ENCODE measurements at places on chromosomes 3 and 15. TPM values are rescaled to one million over a fixed set of nuclear protein-coding genes. Genes with fewer than 3 reads are reported as not detected.

DNA sequence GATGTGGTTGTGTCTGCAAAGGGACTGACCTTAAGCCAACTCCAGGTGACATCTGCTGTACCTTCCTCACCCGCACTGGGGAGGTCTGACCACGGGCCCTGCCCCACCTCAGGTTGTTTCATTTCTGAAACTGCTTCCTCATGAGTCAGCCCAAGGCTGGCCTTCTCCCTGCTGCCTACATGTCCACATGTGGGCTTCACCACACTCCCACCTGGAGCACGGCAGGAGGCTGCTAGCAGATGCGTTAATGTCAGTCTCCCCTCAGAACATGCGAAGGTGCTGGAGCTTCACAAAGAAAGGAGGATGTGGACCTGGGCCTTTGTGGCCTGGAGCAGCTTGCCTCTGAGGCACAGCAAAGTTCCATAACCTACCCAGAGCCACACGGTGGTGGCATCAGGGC is 69.4 kb upstream of the PLXNA1 start:
- DNase-seq, result peak; percentile 10

GRCh38 chr3:66413151-66413751 is 87.6 kb downstream of the LRIG1 start:
- no peak for DNase-seq

GRCh38 chr3:143351895-143352608 is 232.5 kb downstream of the CHST2 start:
- no peak for DNase-seq

GRCh38 chr3:13087320-13087990 is 14.2 kb upstream of the IQSEC1 start:
- DNase-seq, result no peak

DNA sequence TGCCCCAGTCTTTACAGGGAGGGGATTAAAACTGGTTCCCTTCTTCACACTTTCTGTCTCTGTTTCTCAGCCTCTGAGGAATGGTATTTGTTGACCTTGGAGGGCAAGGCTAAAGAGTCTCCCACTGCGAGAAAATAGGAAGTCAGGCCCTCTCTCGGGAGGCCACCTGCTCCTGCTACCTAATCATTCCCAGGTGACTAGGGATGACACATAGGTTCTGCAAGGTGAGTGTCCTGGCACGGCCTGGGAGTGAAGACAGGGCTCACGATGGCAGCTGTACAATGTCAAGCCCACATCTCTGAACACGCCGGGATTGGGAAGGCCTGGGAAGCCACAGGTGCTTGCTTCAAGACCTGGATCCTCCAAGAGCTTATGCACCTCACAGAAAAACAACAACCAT is 314.2 kb downstream of the NTRK3 start:
- DNase-seq, result no peak

GRCh38 chr3:160163229-160163878 is 61.9 kb upstream of the C3orf80 start:
- no peak for DNase-seq

GRCh38 chr15:58453931-58454793 is 22.4 kb downstream of the LIPC start:
- DNase-seq, result no peak

- no peak for DNase-seq
Observed at GRCh38 chr3:71055257-71056001, 528.1 kb downstream of the FOXP1 start.

DNA sequence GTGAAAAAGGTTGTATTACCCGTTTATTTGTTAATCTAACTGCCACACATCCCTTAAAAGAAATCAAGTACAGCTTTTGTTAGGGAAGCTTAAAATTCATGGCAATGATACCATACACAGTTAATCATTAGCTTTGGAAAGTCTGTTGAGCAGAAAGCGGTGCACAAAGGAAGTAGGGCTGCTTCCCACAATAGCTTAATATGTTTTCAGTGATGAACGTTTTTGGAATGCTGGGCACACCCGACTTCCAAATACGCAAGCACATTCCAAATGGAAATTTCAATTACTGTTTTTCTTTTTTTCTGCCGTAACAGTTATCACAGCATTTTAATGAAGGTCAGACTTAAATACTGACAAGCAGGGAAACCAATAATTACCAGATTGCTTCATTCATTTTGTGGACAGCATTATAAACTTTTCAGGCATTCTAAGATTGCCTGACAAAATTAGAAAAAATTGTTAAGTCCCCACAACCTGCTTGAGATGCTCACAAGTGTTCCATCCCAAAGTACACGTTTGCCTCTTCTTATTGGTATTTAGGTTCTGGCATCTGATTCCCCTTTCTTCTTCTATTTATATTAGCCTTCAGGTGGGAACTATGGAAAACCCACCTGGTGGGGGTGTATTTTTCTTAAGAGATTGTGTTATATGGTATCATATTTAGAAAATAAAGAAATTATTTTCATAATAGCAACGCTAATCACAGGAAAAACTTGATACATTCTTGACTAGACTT is 1.1 kb upstream of the ECT2 start:
- DNase-seq, result no peak

DNA sequence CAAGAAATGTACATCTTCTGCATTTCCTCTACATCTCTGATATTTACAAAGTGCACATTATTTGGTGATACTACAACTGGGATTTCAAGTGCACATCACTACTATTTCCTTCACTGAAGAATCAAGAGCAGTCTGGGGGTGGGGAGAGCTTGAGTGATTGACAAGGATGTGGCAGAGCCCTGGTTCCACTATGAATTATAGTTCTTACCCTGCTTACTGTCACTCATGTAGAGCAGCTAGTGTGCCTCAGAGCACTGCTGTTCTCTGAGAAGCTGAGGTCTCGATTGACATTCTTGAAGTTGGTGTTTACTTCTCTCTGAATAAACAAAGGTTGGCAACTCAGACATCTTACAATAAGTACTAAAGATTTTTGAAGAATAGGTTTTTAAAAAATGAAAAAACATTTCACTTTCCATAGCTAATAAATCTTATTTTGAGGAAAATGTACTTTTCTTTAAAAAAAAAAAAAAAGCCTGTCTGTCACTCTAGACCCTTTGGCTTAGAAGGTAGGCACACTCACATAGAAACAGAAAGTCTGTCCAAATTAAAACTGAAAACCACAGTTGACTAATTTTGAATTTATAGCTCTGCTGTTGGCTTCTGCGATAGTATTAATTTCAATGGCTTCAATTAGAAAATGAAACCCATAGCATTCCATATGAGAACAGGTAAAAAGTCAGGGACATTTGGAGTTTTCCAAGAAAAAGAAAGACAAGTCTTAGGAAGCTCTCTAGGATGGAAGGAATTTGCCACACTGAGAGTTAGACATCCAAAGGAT is 5.6 kb downstream of the GREM1 start:
- no peak for DNase-seq

DNA sequence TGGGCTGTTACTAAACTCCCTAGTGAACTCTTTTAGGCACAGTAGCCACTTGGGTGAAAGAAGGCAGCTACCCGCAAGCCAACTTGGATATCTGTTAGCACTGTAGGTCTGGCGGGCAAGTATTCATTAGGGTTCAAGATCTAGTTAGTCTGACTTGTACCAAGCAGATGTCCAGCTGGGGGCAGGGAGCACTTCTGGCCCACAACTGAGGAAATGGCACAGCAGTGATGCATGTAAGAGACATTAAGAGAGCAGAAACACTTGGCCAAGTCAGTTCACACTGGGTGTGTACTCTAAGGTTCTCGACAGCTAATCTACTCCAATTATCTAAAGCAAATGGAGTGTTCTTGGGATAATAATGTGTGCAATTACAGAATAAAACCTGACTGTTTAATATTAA is 131.7 kb downstream of the CTNNB1 start:
- DNase-seq, result no peak

DNA sequence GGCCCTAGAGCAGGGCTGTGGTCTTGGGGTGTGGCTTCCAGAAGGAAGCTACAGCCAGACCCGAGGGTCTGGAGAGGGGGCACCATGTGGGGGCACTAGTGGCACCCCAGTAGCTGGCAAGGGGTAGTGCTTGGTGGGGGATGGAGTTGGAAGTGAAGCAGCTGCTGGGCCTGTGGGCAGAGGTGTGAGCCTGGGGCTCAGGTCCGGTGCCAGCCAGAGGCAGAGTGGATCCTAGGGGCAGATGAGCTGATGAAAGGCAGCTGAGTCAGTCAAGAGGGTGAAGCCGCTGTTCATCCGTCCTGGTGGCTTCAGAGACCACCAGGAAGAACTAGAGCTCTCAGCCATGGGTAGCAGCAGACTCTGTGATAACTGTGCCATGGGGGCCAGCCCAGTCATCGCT is 172.6 kb downstream of the TBC1D2B start:
- DNase-seq, result no peak

DNA sequence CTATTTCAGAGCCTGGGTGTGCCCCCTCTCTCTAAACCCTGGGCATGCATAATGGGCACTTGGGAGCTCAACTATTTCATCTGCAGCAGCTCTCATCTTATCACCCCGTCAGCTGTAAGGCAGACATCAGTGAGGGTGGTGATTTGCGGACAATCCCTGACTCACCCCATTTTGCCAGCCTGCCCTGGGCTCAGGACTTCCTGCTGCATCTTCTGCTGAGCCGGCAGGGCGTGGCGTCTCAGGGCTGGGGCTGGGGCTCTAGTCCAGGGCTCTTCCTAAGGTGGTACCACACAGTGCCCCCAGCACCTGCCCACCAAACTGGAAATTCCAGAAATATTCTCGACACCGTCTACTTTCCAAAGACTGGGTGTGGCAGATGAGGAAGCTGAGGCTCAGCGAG is 925 bp upstream of the PSTPIP1 start:
- DNase-seq, result peak; percentile 58

DNA sequence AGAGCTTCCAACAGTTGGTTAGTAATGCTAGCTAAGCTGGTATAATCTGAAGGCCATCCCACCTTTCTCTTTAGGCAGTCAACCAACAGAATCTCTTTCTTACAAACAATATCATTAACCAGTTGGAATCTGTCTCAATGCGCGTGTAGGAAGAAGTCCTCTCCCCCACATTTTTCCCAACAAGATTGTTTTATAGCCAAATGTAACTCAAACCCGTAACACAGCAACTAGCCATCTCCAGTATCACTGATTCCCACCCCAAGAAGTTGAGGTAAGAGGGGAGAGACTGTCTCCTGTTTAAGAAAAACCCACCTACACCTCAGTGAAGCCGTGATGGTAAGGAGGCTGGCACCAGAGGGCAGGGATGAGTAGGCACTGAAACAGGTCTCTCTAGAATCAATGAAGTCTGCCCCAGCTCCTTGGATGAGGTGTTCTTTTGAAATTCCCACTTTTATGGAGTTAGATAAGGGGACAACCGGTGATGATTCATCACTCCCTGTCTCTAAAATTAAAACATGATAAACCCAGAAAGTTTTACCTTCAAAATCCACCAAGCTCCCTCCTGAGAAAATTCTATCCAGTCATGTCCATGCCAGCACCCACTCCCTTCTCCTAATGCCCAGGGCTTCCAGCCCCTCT is 30.9 kb downstream of the CDC25A start:
- DNase-seq, result no peak

DNA sequence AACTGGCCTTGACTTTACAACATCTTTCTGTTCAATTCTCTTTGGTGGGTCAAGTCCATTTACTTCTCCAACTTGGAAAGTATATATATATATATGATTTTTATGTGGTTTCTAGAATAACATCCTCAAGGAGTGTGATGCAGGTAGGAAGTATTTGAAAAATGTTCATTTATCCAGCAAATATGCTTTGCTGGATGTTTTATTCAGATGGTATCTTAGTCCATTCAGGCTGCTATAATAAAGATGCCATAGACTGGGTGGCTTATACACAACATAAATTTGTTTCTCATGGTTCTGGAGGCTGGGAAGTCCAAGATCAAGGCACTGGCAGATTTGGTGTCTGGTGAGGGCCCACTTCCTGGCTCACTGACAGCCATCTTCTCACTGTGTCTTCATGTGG is 168.7 kb upstream of the RASGRP1 start:
- DNase-seq, result no peak

- no peak for DNase-seq
Observed at GRCh38 chr3:64056606-64057180, 33.4 kb upstream of the PSMD6 start.

- no peak for DNase-seq
Observed at GRCh38 chr15:40510201-40510600, 39.4 kb downstream of the CHST14 start.

GRCh38 chr3:85068911-85069310 is 110.1 kb downstream of the CADM2 start:
- DNase-seq, result no peak

DNA sequence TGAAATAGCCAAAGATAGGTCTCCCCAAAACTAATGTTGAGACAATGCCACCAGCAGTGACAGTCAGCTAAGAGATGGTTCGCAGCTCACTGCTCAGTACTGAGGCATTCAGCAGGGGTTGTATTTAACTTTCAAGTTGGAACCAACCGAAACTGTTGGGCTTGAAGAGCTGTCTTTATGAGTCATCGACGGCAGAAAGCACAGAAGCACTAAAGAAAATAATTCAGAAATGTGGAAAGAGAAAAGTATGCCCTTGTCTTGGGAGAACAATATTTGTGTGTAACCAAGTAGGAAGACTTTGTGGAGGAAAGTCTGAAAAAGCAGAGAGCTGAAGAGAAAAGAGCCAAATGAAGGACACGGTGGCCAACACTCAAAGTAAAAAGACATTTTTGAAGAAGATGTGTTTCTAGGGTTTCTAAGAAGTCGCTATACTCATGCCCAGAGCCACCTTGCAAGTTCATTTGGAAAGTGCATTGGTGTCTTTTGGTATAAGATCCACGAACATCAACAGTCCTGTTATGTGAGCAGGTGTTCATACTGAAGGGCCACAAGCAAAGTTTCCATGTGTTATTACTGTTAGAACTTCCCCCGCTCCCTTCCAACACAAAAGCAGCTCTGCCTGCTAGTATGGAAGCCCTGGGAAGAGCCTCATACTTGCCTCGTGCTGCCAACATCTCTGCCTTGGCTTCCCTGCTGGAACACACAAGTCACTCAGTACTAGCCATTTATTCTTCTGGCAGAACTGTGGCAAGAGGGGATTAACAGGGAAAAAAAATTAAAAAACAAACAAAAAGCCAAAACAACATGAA is 4.1 kb upstream of the RARB start:
- DNase-seq, result no peak

ACKR4 gene
- total RNA-seq, result not detected

NR1I2 gene
- total RNA-seq, result 0.10 TPM

CPNE9 gene
- total RNA-seq, result not detected

IGF2BP2 gene
- total RNA-seq, result not detected

GOLGA8K gene
- 0.77 TPM for total RNA-seq

SLC22A13 gene
- 0.37 TPM for total RNA-seq

FBXO40 gene
- total RNA-seq, result not detected

KLF15 gene
- total RNA-seq, result not detected

NLGN1 gene
- not detected for total RNA-seq

SYNM gene
- 0.12 TPM for total RNA-seq

CFAP92 gene
- total RNA-seq, result 0.10 TPM

C3orf62 gene
- total RNA-seq, result 12.2 TPM

LYZL4 gene
- total RNA-seq, result not detected

APBA2 gene
- total RNA-seq, result 19.2 TPM

PLXND1 gene
- total RNA-seq, result 1.4 TPM

All from activated CD4-positive, alpha-beta T cell treated with anti-CD3 and anti-CD28 coated beads, Interleukin-2, amount 10 ng/mL, durations not matched to agents 7 days and 5 days (primary cell).